CD4-positive, alpha-beta T cell treated with Interleukin-6 at 100 ng/mL for 8 hours (primary cell): ENCODE measurements at places on chromosomes 7 and 10.

- DNase-seq: no peak
These were observed 30.5 kb downstream of the HHEX start for GRCh38 chr10:92719991-92720830.

- DNase-seq: no peak
These were observed 15.7 kb downstream of the SLC13A4 start for GRCh38 chr7:135712182-135712782.

- no peak for DNase-seq
These were observed 164.4 kb upstream of the NAMPT start for GRCh38 chr7:106448992-106449859.

DNA sequence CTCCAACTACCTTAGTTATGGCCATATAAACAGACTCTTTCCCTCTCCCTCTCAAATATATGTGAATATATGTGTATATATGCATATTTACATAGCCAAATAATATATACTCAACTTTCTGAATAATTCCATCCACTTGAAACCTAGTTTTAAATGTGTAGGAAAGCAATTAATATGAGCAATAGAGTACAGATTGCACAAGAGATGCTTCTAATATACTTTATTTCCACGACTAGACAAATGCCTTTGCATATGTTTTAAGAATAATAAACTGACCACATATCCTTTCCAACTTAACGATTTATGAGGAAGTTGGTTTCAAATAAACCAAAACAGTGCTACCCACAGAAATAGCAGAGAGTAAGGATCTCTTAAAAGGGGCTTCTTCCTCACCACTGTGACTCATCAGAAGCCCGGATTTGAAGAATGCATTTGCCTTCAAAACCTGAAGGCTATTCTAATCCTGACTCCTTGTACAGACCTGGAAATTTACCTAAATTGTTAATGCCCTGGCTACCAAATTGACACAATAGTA lies 266.3 kb downstream of the AHR start:
- no peak for DNase-seq

GRCh38 chr7:2060701-2061100 lies 172.0 kb downstream of the MAD1L1 start:
- DNase-seq: no peak

GRCh38 chr10:21318540-21319167 lies 206.8 kb downstream of the SKIDA1 start:
- DNase-seq: no peak

- no peak for DNase-seq
These were observed 944 bp downstream of the PCOLCE start for GRCh38 chr7:100602889-100603725.
